ENCODE measurements at places on chromosomes 2 and 18. TPM values are rescaled to one million over a fixed set of nuclear protein-coding genes. Genes with fewer than 3 reads are reported as not detected.

Gene PSMD14
- 91.5 TPM for total RNA-seq

Gene STAT4
- 4.8 TPM for total RNA-seq

Gene EML6
- 4.1 TPM for total RNA-seq

Gene CYBRD1
- 100 TPM for total RNA-seq

Gene SALL3
- total RNA-seq = not detected

Data from subcutaneous preadipocyte (primary cell).